Uterus (tissue), 4 donors: ENCODE measurements at places on chromosomes 11 and 22.
A peak's percentile ranks its signal among the peaks of the same experiment; 100 is the strongest.

GRCh38 chr11:72015511-72016061, 16.9 kb downstream of the IL18BP start:
- H3K27me3 ChIP-seq: no peaks in the 10 kb centered on the region
- H3K36me3 ChIP-seq: no peaks in the 10 kb centered on the region
- no peak overlapping the region for H3K4me3 ChIP-seq
- DNase-seq: no peak
- H3K4me1 ChIP-seq: no peaks in the 10 kb centered on the region

DNA sequence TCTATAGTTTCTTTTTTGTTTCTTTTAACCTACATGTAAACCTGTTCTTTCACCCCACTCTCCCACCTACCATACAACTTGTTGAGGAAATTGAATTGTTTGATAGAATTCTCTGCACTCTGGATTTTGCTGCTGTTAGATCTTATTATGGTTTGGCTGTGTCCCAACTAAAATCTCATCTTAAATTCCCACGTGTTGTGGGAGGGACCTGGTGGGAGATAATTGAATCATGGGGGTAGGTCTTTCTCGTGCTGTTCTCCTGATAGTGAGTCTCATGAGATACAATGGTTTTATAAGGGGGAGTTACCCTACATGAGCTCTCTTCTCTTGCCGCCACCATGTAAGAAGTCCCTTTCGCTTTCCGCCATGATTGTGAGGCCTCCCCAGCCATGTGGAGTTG, 15.0 kb upstream of the PITPNB start:
- no peak overlapping the region for H3K27ac ChIP-seq
- H3K27me3 ChIP-seq: no peaks in the 10 kb centered on the region
- H3K36me3 ChIP-seq: no peaks in the 10 kb centered on the region
- no peaks in the 10 kb centered on the region for H3K4me1 ChIP-seq
- DNase-seq: no peak
- H3K4me3 ChIP-seq: no peak overlapping the region

DNA sequence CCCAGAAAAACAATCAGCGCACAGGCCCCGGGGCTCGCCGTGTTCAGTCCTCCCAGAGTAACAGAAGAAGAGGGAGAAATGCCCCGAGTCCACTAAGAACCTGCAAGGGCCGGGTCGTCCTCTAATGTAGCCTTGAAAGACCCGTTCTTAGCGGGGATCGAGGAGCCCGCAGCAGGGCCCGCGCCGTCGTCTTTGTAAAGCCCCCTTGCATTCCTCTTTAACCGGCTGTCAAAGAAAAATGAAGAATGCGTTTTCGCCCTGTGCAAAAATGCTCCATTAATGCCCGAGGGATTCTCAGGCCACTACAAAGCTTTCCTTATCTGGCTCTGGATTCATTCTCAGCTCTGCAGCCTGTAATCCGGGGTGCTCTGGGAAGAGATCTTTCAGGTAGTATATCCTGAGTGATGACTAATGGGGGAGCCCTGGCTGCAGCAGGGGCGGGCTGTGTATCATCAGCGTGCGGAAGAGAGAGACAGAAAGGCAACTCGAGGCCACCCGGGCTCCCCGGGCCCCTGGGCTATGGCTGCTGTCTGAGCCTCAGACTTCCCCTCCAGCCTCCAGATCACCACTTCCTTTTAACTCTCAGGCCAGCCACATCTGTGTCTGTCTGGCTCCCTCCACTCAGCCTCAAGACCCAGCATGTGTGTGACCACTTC, 78.2 kb downstream of the FBLN1 start:
- no peak overlapping the region for H3K4me3 ChIP-seq
- no peaks in the 10 kb centered on the region for H3K27me3 ChIP-seq
- no peak for DNase-seq
- no peaks in the 10 kb centered on the region for H3K4me1 ChIP-seq
- no peak overlapping the region for H3K27ac ChIP-seq

GRCh38 chr11:92222701-92223100, 1.9 kb upstream of the FAT3 start:
- H3K27ac ChIP-seq: no peak overlapping the region
- no peaks in the 10 kb centered on the region for H3K4me1 ChIP-seq
- H3K36me3 ChIP-seq: no peaks in the 10 kb centered on the region
- no peak for DNase-seq
- H3K4me3 ChIP-seq: no peak overlapping the region

GRCh38 chr11:104370478-104370877, 206.5 kb upstream of the PDGFD start:
- H3K4me3 ChIP-seq: no peak overlapping the region
- DNase-seq: no peak
- H3K36me3 ChIP-seq: no peaks in the 10 kb centered on the region

DNA sequence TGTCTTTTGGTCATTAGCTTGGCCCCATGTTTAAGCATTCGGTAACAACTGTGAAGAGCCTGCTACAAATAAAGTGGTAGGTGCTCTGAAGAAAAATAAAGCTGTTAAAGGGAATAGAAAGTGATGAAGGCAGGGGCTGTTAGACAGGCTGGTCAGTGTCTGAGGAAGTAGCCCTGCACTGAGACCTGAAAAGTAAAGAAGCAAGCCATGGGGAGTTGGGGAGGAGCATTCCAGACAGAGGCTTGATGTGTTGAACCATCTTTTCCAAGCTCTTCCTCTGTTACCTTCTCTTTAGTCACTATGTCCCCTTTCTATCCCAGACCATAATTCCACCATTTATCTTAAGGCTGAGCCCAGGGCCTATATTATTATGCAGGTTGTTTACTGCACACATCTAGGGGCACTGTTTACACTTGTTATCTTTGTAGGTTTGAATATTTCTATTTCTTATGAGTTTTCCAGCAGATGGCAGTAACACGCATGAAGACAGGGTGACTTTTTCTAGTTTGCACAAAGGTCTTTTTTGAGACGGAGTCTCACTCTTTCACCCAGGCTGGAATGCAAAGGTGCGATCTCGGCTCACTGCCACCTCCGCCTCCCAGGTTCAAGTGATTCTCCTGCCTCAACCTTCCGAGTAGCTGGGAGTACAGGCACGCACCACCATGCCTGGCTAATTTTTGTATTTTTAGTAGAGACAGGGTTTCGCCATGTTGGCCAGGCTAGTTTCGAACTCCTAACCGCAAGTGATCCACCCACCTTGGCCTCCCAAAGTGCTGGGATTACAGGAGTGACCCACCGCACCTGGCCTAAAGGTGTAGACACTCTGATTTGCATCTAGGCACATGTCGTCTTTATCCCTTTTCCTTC, 23.0 kb downstream of the ZFTA start:
- DNase-seq: no peak
- H3K27me3 ChIP-seq: no peaks in the 10 kb centered on the region
- H3K4me3 ChIP-seq: no peak overlapping the region
- H3K27ac ChIP-seq: no peak overlapping the region
- no peaks in the 10 kb centered on the region for H3K4me1 ChIP-seq

DNA sequence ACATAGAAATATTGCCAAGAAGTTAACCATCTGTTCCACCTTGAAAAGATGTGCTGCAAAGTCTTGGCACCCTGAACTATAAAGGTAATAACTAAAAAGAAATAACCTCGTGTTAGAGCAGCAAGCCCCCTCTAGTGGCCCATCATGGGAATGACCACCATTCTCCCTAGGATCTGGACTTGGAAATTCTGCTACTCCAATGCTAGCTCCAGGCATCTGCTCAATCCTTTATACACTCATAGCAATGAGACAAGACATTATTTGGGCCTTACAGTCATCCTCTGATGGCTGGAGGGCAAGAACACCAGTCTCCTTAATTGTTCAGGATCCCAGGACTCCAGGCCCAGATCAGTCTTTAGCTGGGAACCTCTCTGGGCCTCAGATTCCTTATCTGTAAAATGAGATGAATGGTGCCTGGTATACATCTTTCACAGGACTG, 76.0 kb downstream of the CWC15 start:
- H3K27me3 ChIP-seq: no peaks in the 10 kb centered on the region
- DNase-seq: peak; percentile 54
- no peak overlapping the region for H3K27ac ChIP-seq

DNA sequence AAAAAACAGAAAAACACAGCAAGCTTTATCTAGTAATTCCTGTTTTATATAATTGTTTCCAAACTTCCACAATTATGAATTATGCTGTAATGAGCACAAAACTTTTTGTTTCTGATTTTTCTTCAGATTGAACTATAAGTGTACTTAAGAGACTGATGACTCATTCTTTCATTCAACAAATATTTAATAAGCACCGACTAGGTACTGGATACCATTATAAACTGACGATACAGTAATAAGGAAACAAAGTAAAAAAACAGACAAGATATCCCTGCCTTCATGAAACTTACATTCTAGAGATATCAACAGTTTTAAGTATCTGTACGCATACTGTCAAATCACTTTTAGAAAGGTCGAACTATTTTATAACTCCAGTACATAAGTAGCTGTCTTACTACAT, 78.6 kb downstream of the ME3 start:
- no peaks in the 10 kb centered on the region for H3K4me1 ChIP-seq
- no peak overlapping the region for H3K27ac ChIP-seq
- DNase-seq: no peak
- no peaks in the 10 kb centered on the region for H3K27me3 ChIP-seq
- no peak overlapping the region for H3K4me3 ChIP-seq
- H3K36me3 ChIP-seq: no peaks in the 10 kb centered on the region

DNA sequence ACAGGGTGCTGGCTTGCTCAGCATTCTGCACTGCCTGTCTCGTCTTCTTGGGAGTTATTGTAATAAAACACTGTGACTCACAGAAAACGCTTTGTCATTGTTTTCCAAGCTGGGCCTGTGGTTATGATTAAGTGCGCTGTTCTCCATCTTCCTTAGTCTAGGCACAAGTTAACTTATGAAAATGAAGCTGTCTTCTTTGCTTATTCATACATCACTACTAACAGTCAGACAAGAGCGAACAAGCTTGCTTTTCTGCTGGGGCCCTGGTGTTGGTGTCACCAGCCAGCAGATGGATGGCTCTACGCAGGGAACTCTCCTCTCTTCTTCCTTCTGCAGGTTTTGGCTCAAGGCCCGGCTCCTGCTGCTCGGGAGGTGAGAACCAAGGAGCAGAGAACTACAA, 380.1 kb upstream of the SYN3 start:
- no peaks in the 10 kb centered on the region for H3K4me1 ChIP-seq
- no peaks in the 10 kb centered on the region for H3K36me3 ChIP-seq
- no peaks in the 10 kb centered on the region for H3K27me3 ChIP-seq
- H3K27ac ChIP-seq: no peak overlapping the region

GRCh38 chr11:76462317-76462716, 17.5 kb downstream of the EMSY start:
- no peaks in the 10 kb centered on the region for H3K27me3 ChIP-seq
- no peak overlapping the region for H3K27ac ChIP-seq
- no peaks in the 10 kb centered on the region for H3K4me1 ChIP-seq
- H3K36me3 ChIP-seq: no peaks in the 10 kb centered on the region
- H3K4me3 ChIP-seq: no peak overlapping the region

DNA sequence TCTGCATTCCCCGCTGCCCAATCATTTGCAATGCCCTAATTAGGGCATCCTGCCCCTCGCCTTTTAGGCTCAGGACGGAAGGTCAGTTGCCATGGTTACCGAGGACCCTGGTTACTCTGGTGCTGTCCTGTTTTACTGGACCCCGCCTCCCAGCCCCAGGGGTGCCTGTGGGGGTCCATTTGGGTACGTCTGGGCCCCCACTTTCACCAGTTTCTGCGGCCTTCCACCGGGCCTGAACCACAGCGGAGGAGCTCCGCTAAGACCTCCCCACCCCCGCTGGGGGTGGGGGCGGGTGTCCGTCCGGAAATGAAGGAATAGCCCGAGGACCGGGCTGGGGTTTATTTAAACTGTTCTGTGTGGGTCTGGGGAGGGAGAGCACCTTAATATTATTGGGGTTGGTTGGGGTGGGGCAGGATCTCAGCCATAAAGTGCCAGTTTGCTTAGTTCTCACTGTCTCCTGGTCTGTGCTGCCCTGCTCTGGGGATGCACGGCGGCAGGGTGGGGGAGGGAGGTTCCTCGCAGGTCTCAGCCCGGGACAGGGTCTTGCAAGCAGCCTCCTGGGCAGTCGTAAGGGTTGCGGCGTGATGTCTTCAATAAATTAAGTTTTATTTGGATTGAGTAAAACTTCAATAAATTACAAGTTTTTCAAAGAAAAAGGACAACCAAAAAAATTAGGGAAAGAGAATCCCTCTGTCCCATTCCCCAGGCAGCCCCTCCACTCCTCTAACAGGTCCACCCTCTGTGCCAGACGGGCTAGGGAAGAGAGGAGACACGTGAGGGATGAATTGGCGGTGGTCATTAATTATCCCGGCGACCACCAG, 5.3 kb downstream of the PHOX2A start:
- H3K27ac ChIP-seq: no peak overlapping the region
- no peak overlapping the region for H3K4me3 ChIP-seq
- H3K27me3 ChIP-seq: peaks cover 26% of the 10 kb centered on the region
- no peak for DNase-seq
- no peaks in the 10 kb centered on the region for H3K4me1 ChIP-seq
- H3K36me3 ChIP-seq: no peaks in the 10 kb centered on the region

GRCh38 chr11:2576549-2576948, 123.2 kb downstream of the KCNQ1OT1 start:
- H3K27ac ChIP-seq: no peak overlapping the region
- no peak overlapping the region for H3K4me3 ChIP-seq
- no peaks in the 10 kb centered on the region for H3K36me3 ChIP-seq
- H3K4me1 ChIP-seq: no peaks in the 10 kb centered on the region
- no peaks in the 10 kb centered on the region for H3K27me3 ChIP-seq
- DNase-seq: no peak

- H3K4me3 ChIP-seq: no peak overlapping the region
- H3K27ac ChIP-seq: no peak overlapping the region
- DNase-seq: no peak
Measured at GRCh38 chr22:32050678-32051515, 7.8 kb downstream of the SLC5A1 start.

GRCh38 chr22:36162127-36163034, 1.8 kb upstream of the APOL3 start:
- peak overlapping the region; percentile 39 for H3K27ac ChIP-seq
- H3K36me3 ChIP-seq: no peaks in the 10 kb centered on the region
- H3K27me3 ChIP-seq: no peaks in the 10 kb centered on the region
- H3K4me3 ChIP-seq: no peak overlapping the region
- no peaks in the 10 kb centered on the region for H3K4me1 ChIP-seq
- no peak for DNase-seq

- no peaks in the 10 kb centered on the region for H3K4me1 ChIP-seq
- H3K27me3 ChIP-seq: no peaks in the 10 kb centered on the region
- DNase-seq: no peak
- H3K4me3 ChIP-seq: no peak overlapping the region
Measured at GRCh38 chr11:24422376-24422775, 74.5 kb upstream of the LUZP2 start.

DNA sequence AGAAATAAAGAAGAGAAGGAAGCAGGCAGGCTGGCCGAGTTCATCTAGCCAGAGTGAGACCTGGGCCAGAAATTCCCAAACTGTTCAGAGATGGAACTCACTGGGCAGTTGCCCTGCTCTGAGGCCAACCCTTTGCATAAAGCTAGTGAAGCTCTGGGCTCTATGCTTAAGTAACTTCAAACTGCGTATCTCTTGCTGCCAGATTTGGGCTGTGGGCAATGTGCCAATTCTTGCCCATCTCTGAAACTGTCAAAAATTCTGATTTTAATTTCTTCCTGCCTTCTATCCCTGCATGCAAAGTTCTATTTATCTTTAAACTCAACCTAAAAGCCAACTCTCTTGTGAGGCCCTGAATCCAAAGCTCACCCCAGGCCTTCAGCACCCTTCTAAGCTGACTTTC, 36.2 kb upstream of the HEPHL1 start:
- H3K4me1 ChIP-seq: no peaks in the 10 kb centered on the region
- no peak overlapping the region for H3K4me3 ChIP-seq
- H3K27ac ChIP-seq: no peak overlapping the region
- H3K36me3 ChIP-seq: no peaks in the 10 kb centered on the region

GRCh38 chr11:86183694-86184093, 60.9 kb upstream of the EED start:
- H3K36me3 ChIP-seq: no peaks in the 10 kb centered on the region
- H3K27me3 ChIP-seq: no peaks in the 10 kb centered on the region
- H3K27ac ChIP-seq: no peak overlapping the region
- DNase-seq: no peak
- H3K4me3 ChIP-seq: no peak overlapping the region
